ENCODE measurements at places on chromosomes 4 and X.

GRCh38 chr4:118816538-118817177 lies 19.3 kb downstream of the SEC24D start:
- no peak for DNase-seq

DNA sequence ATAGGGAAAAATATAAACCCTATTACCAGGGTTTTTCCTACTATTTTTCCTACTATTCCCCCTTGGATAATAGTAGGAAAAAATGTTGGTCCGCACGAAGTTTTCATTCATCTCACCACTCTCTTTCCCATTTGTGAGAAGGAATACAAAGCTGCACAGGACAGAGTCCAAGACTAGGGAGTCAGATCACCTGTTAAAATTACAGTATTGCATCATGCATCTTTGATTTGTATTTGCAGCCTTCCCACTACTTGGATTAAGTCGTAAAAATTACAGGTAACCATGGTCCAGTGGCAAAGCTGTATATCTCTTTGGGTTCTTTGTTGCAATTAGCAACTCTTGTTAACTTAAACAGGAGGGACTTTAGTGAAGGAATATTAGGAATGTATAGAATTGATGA lies 121.5 kb downstream of the FNIP2 start:
- no peak for DNase-seq

- DNase-seq: peak; percentile 3
These were observed 332.0 kb downstream of the NKX6-1 start for GRCh38 chr4:84167093-84167492.

DNA sequence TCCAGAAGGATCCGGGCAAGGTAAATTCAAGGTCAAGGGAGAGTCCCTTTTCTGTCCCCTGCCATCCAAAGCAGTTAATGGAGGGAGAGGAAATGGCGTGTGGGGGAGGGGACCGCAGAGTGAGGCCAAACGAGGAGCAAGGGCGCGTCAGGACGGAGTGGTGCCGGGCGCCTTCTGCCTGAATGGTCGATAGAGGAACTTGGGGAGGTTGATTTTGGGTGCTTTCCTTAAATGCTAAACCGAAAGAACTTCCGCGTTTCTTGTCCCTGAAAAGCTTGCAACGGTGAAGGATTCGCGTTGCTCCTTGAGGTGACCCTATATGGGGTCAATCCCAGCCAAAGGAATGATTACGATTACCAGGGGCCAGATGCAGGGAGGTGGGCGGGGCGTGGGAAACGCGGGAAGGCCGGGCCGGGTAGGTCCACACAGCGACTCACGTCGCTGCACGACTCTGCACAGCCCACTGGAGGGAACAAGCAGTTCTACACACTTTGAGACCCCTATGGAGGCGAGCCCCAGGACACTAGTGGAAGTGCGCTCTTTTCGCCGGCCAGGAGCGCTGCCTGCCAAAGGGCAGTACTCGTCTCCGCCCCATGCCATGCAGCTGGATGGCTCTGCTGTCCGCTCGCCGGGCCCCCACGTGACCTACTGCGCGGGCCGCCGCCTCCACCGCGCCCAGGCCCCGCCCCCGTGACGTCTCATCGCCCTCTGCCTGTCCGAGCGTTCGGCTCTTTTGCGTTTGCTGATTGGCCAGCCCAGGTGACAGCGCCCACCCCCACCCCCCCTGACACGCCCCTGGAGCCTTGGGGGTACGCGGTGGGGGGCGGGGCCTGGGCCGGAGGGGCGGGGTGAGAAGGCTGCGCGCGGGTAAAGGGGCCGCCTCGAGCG lies 452 bp upstream of the GK start:
- DNase-seq: peak; percentile 69

DNA sequence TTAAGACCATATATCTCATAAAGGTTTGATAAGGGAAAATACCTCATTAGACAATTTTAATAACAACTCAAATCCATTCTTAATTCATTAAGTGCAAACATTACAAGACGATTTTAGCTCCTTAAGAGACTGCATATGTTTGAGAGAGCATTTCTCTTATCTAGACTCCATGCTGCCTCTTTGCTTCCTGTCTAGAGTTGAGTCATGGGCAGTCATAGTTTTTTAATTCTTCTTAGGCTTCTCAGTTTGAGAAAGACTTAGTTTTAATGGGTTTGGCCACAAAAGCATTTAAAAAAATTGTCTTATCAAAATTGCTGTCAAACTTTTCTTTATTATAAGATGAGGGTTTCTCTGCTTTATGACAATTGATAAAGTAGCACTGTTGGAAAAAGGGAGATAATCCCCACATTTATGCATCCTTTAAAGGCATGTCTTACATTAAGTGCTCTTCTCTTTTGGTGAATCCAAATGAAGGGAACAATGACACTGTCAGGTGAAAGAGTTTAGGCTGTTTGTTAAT lies 713.4 kb downstream of the PCDH18 start:
- no peak for DNase-seq

DNA sequence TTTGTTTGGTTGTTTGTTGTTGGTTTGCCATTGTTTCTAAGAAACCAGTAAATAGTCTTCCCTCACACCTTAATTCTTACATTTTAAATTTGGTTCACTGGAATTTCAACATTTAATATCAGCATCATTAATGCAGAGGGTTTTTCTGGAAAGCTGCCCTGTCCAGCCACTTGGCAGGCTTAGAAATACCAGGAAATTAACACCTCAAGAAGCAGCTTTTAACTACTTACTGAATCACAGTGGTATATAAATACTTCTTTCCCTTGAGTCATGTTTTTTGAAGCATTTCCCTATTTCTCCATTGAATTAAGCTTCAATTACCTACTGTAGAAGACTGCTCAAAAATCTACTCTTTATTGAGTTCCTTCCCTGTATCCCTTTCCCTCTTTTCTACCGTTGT lies 1221.1 kb upstream of the ADGRL3 start:
- DNase-seq: no peak

GRCh38 chr4:110309675-110310074 lies 111.3 kb upstream of the ELOVL6 start:
- DNase-seq: no peak

DNA sequence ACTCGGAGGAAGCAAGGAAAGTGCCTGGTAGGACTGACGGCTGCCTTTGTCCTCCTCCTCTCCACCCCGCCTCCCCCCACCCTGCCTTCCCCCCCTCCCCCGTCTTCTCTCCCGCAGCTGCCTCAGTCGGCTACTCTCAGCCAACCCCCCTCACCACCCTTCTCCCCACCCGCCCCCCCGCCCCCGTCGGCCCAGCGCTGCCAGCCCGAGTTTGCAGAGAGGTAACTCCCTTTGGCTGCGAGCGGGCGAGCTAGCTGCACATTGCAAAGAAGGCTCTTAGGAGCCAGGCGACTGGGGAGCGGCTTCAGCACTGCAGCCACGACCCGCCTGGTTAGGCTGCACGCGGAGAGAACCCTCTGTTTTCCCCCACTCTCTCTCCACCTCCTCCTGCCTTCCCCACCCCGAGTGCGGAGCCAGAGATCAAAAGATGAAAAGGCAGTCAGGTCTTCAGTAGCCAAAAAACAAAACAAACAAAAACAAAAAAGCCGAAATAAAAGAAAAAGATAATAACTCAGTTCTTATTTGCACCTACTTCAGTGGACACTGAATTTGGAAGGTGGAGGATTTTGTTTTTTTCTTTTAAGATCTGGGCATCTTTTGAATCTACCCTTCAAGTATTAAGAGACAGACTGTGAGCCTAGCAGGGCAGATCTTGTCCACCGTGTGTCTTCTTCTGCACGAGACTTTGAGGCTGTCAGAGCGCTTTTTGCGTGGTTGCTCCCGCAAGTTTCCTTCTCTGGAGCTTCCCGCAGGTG lies 637 bp downstream of the AR start:
- DNase-seq: no peak

DNA sequence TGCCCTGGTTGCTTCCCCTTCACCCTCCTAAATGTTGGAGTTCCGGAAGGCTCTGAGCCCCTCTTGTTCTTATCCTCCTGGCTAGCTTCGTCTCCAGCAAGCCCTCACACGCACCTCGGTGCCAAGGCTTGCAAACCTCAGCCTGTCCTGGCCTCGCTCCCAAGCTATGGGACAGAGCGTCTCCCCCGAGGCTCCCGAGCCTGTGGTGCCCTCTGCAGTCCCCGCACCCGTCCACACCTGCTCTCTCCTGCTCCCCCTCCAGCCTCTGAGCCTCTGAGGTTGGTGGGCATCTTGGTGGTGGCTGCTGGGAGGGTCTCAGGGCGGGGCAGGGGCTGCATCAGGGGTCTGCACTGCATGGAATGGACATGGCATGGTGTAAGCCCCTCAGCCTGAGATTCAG lies 63.2 kb downstream of the TRMT44 start:
- no peak for DNase-seq

- DNase-seq: no peak
These were observed 132.5 kb downstream of the ATP10D start for GRCh38 chr4:47617607-47618006.

DNA sequence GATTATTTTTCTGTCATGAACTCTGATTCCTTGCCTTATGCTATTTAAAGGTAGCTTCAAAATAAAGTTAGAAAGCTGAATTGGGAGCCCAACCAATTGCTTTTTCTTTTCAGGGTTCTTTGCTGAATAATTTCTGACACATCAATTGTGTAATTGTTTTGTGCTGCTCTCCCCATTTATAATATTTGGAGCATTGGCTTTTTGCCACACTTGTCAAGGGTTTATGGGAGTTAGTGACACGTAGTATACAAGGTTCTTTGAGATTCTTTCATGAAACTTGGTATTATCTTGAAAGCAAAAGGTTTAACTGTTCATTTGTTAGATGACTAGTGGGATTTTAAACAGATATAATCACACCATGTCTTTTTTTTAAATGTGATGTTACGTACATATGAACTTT lies 80.9 kb downstream of the POLA1 start:
- DNase-seq: no peak

- no peak for DNase-seq
These were observed 4.4 kb upstream of the SMIM14 start for GRCh38 chr4:39642885-39643552.

DNA sequence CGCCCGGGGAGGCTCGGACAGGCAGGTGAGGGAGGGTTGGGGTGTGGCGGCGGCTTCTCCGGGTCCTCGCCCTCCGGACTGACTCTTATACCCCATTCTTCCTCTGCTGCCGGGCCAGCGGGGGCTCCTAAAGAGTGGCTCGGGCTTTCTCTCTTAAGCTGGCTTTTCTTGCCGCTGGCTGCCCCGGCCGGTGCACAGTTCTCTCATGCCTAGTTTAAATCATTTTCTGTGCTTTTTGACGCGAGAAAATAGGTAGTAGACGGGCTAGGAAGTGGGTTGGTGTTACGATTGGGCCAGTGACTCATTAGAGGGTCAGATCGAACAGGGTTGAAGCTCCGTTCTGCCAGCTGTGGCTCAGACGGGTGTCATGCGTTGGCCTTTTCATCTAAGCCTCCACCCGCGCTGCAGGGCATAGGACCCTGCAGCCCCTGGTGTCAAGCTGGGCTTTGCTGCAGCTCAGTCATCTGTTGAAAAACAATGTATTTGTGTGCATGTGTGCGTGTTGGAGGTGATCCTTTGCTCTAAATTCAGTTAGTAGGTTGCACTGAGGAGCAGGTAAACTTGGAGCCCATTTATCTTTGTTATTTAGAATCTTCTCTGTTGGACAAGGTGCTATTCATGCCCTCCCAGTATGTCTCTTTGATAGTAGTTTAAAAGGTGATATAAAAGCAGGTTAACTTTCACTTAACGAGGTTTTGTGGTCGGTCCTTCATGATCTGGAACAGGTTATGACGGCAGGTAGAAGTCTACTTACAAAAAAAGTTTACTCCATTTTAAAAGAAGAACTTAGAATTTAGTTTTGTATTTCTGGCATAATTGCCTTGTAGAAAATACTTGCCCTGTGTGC lies 802 bp downstream of the BMP2K start:
- peak; percentile 28 for DNase-seq

DNA sequence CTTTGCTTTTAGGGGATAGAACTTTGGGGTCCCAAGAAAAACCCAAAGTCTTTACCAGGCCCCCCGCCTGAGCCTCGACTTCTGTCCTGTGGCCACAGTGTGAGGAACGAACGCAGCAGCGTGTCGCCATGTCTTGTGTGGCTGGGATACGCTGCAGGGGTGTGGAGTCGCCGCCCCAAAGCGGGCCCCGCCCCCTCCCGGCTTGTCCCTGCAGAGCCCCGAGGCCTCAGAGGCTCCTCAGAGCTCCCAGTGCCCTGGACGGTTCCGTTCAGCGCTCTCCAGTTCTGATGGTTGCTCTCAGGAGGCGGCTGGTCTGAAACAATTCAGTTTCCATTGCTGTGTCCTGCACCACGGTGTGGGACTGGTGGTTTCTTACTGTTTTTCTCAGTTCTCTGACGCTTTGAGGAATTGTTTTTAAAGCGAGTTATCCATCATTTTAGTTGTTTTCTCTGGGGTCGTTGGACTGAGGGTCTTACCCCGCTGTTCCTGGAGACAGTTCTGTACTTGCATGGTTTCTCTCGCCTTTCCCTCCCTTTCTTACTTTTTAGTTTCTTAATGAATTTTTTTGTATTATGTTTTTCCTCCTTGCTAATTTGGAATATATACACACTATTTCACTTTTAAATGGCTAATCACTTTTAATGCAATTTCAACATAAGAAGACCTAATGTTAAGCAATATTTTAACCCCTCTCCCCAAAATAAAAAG lies 1.6 kb upstream of the IDUA start:
- no peak for DNase-seq

GRCh38 chrX:69195192-69195591 lies 29.9 kb upstream of the PJA1 start:
- DNase-seq: no peak

- peak; percentile 23 for DNase-seq
These were observed 28.2 kb upstream of the PGK1 start for GRCh38 chrX:78075787-78076389.

DNA sequence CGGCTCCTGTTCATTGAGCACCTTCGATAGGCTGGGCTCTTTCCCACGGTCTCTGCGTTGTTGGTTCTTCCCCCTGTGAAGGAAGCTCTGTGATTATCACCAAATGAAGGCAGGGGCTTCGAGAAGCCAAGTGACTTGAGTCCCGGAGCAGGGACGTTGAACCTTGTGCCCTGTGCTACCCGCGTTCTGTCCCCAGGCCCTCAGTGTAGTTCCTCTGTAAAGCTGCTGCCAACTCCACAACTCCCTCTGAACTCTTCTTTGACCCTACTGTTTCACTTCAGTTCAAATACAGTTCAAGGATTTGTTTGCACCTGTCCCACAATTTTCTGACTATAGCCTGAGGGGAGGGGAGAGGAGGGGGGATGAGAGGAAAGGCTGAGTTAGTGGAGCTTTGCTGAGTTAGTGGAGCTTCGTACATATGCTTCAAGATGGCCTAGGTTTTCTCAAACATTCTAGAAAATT lies 635 bp upstream of the PHF8 start:
- no peak for DNase-seq

DNA sequence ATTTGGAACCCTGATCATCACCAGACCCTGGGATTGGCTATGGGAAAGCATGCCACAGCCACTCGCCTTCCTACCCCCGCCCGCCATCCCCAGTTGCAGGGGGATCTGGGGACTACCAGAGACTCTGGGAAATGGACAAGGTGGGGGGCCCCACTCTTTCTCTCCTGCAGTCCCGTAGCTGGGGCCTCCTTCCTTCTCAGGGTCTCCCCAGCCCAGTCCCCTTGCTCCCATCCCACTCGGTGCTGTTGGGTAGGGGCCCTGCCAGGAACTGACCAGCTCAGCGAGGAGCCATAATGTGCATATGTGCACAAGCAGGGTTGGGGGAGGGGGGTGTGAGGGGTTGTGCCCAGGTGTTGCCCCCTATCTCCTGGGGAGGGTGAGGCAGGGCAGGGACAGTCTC lies 3.4 kb upstream of the USP11 start:
- DNase-seq: no peak

All from HCT116 (cell line).